ENCODE measurements at places on chromosomes 2 and 18. TPM values are rescaled to one million over a fixed set of nuclear protein-coding genes. Genes with fewer than 3 reads are reported as not detected.

SRD5A2 gene
- total RNA-seq: not detected

DNA sequence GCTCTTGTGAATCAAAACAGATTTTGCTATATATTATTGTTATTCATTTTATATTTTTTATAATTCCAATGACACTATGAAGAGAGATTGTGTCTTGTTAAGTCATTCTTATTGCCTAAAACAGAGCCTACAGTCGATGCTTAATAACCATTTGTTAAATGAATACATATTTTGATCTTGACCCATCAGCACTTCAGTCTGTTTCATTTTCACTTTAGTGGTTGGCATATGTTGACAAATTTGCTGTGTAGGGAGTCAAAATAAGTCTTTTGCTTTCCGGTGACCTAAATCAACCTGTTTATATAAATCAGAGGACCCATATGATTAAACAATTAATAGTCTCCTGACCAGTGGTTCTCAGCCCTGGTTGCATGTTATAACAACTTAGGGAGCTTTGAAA is 97.1 kb downstream of the TXNL1 start:
- H3K27me3 ChIP-seq: no peaks in the 10 kb centered on the region
- H3K36me3 ChIP-seq: no peaks in the 10 kb centered on the region
- DNase-seq: no peak
- H3K4me3 ChIP-seq: no peak overlapping the region
- peaks cover 4% of the 10 kb centered on the region for H3K4me1 ChIP-seq

DOK6 gene
- 5.4 TPM for total RNA-seq

MC5R gene
- not detected for total RNA-seq

DNA sequence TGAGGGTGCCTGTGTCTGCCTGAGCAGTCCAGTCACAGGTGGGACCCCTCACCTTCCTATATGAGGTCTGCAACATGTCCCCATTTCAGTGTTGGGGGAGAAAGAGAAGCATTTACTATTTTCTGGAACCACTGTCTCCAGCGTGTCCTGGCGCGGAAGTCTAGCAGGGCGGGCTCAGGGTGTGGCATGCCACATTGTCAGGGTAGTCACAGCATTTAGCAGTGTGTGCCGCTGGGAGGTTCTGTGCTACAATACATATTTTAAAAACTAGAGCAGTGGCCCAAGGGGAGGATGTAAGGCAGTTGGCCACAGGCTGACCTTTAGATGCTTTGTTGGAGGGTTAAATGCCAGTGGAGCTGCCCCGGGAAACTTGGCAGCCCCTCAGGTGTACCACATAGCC is 12.5 kb downstream of the UBE2F start:
- peak; percentile 13 for DNase-seq
- peaks cover 15% of the 10 kb centered on the region for H3K36me3 ChIP-seq
- H3K4me3 ChIP-seq: no peak overlapping the region
- peaks cover 33% of the 10 kb centered on the region for H3K4me1 ChIP-seq
- H3K27me3 ChIP-seq: no peaks in the 10 kb centered on the region

DNA sequence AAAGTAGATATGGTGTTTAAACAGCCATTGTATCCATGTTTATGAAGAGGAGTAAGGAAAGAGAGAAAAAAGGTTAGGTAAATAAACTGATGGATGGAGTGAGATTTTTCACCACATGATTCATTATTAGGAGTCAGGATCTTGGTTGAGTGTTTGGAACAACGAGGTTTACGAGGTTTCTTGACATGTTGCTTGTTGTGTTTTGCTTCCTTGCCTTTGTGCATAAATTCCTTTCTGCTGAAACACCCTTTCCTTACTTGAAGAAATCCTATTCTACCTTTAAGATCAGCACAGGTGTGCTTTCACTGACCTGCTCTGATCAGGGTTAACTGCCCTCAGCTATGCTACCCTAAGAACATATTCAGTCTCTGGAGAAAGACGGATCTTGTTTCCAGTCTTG is 66.6 kb downstream of the EFEMP1 start:
- no peak overlapping the region for H3K4me3 ChIP-seq
- peak overlapping the region; percentile 41 for H3K27ac ChIP-seq
- H3K27me3 ChIP-seq: no peaks in the 10 kb centered on the region
- no peaks in the 10 kb centered on the region for H3K36me3 ChIP-seq
- H3K4me1 ChIP-seq: no peaks in the 10 kb centered on the region

DNA sequence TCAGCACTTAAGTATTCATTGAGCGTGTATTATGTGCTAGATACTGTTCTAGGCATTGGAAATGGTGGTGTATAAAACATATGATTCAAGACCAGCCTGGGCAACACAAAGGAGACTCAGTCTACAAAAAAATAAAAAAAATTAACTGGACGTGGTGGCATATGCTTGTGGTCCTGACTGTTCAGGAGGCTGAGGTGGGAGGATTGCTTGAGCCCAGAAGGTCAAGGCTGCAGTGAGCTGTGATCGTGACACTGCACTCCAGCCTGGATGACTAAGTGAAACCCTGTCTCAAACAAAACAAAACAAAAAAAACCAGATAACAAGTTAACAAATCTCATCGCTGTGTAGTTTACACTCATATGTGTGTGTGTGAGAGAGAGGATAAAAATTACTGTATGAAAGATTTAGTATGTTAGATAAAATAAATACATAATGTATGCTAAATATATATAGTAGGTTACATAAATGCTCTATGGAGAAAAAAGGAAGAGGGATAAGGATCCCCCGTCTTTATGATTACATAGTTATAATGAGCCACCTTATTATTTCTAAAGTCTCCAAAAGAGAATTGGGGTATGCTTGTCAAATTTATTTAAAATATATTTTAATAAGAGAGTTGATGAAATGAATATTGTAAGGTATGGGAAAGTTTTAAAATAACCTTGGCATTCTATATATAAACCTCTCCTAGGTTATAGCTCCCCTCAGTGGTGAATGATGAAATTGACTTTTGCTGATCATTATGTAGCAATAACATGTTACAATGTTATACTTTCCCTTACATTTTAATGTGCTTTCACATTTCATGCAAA is 69.2 kb downstream of the EHBP1 start:
- no peak overlapping the region for H3K4me3 ChIP-seq
- H3K27ac ChIP-seq: no peak overlapping the region
- H3K36me3 ChIP-seq: peaks cover 14% of the 10 kb centered on the region
- DNase-seq: no peak
- no peaks in the 10 kb centered on the region for H3K4me1 ChIP-seq

ABCG8 gene
- total RNA-seq: not detected

DNA sequence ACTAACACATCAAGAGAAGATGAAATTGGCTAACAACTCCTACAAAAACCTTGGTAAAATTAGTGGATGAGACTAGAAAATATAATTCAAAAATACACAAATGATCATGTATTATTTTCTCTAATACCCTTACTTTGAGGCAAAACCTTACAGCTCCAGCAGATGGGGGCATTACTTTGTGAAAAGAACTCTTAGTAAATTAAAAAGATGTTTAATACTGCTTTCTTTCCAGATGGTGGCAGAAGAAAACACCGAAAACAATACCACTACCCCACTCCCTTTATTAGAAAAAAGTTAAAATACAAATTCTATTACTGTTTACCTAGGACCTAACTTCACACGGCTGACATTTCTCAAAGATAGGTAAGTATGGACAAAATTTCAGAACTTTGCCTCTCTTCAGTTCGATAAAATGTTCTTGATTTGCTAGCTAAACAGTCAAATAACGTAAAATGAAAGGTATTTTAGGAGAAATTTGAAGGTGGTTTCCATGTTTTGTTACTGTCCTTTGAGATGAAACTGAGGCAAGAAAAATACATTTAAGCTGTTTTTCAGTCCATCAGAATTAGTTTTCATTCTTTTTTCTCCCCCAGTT is 30.6 kb downstream of the ORC4 start:
- H3K27me3 ChIP-seq: no peaks in the 10 kb centered on the region
- H3K4me1 ChIP-seq: no peaks in the 10 kb centered on the region
- no peak overlapping the region for H3K4me3 ChIP-seq

SH3RF3 gene
- 2.5 TPM for total RNA-seq

- no peak overlapping the region for H3K4me3 ChIP-seq
- no peaks in the 10 kb centered on the region for H3K4me1 ChIP-seq
- peaks cover 9% of the 10 kb centered on the region for H3K27me3 ChIP-seq
- no peaks in the 10 kb centered on the region for H3K36me3 ChIP-seq
- H3K27ac ChIP-seq: no peak overlapping the region
Measured at GRCh38 chr2:143513081-143513480, 383.9 kb downstream of the ARHGAP15 start.

PRR30 gene
- total RNA-seq: not detected

SLC66A3 gene
- 6.5 TPM for total RNA-seq

ANKZF1 gene
- total RNA-seq: 58.7 TPM

- no peak overlapping the region for H3K4me3 ChIP-seq
- H3K36me3 ChIP-seq: peaks cover 5% of the 10 kb centered on the region
- H3K4me1 ChIP-seq: no peaks in the 10 kb centered on the region
Measured at GRCh38 chr2:47503481-47504070, 100.6 kb downstream of the MSH2 start.

DNA sequence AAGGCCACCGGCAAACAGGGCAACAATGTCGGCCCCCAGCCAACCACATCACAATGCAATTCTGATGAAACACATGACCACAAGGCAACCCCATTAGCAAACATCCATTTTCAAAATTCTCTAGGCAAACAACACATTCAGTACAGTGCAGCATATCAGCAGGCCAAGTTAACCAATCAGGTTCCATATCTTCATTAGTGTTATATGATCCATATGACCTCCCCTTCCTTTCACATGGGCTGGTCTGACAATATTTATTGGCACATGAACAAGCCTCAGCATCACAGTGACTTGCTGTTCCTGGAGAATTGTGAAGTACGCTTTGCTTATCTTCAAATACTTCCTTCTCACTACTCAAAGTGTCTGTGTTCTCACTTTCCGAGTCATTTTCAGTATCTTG is 19.8 kb downstream of the RNF103 start:
- no peak overlapping the region for H3K4me3 ChIP-seq
- H3K27me3 ChIP-seq: no peaks in the 10 kb centered on the region

GRCh38 chr2:204775766-204776165 is 230.5 kb downstream of the PARD3B start:
- no peak overlapping the region for H3K27ac ChIP-seq
- no peaks in the 10 kb centered on the region for H3K27me3 ChIP-seq
- no peak for DNase-seq
- no peaks in the 10 kb centered on the region for H3K36me3 ChIP-seq

- peaks cover 6% of the 10 kb centered on the region for H3K36me3 ChIP-seq
- H3K27ac ChIP-seq: no peak overlapping the region
- H3K4me3 ChIP-seq: no peak overlapping the region
- DNase-seq: no peak
- H3K4me1 ChIP-seq: peaks cover 25% of the 10 kb centered on the region
Measured at GRCh38 chr2:120805602-120806001, 69.9 kb downstream of the GLI2 start.

- no peak for DNase-seq
- H3K27me3 ChIP-seq: no peaks in the 10 kb centered on the region
- H3K4me1 ChIP-seq: peaks cover 12% of the 10 kb centered on the region
- no peak overlapping the region for H3K27ac ChIP-seq
- H3K4me3 ChIP-seq: no peak overlapping the region
Measured at GRCh38 chr18:33839452-33840211, 261.6 kb downstream of the ASXL3 start.
